SIG-M5 (cell line): ENCODE measurements at places on chromosomes 13 and 19.

DNA sequence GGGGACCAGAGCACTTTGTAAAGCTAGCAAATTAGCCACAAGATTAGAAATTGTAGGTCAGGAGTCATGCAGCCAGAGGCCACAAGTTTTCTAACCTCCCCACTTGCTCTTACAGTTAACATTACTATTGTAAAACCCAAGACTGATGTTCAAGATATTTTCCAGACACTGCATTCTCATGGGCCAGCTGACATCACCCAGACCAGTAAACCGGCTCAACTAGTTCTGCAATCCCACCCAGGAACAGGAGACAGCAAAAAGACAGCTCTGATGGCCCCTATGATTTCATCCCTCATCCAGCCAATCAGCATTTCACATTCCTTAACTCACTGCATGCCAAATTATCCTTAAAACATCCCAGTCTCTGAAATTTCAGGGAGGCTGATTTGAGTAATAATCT lies 178.5 kb downstream of the PRR20E start:
- no peak for DNase-seq

DNA sequence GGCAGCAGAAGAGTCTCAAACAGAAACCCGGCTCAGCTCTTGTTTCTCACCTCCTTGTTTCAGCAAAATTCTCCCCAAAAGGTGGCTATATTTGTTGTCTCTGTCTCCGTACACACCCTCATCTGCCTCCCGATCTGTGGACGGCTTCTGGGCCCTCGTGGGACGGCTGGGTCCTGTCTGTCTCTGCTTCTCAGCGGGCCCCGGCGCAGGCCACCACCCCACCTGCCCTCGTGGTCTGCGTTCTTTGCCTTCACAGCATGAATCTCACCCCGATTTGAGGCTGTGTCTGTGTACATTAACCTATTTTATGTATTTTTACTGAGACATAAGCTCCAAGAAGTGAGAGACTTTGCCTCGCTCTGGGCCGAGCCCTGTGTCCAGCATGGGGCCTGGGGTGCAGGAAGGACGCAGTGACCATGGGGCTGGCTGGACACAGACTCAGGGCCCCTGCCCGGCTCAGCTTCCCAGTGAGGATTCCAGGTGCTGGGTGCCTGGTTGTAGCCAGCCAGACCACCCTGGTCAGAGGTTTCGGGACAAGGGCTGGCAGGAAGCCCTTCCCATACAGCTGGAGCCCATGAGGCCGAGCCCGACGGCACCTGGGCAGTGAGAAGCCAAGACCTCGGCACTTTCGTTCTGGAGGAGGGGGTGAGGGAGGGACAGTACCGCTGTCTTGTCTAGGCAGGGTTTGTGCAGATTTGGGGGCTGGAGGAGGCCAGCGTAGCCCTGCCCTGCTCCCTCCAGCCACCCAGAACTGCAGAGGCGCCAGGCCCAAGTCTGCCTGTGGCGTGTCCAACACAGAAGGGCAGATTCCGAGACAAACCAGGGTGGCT lies 78.5 kb upstream of the MCF2L start:
- no peak for DNase-seq

DNA sequence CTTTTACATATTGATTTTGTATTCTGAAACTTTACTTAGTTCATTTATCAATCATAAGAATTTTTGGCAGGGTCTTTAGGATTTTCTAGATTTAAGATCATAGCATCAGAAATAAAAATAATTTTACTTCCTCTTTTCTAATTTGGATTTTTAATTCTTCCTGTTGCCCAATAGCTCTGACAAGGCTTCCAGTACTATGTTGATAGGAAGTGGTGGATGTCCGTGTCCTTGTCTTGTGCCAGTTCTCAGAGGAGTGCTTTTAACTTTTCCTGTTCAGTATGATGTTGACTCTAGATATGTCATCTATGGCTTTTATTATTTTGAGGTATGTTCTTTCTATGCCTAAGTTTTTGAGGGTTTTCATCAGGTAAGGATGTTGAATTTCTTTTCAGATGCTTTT lies 7.7 kb upstream of the KIR2DL4 start:
- DNase-seq: peak; percentile 19

- DNase-seq: no peak
These were observed 388.1 kb downstream of the KCNRG start for GRCh38 chr13:50403311-50403710.

GRCh38 chr19:13149628-13150186 lies 468 bp downstream of the STX10 start:
- no peak for DNase-seq

DNA sequence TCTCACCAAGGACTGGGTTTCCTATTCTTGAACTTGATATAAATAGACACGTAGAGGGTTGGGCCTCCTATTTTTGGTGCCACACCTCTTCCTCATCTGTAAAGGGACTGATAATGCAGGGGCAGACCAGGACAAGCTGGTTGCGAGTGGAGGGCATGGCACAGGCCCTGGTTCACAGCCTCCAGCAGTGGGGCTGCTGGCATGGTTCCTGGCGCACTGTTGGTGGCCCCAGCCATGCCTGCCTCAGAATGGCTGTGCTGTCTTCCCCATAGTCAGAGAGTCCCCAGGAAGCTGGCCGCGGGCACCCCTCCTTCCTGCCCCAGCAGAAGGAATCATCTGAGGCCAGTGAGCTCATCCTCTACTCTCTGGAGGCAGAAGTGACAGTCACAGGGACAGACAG lies 10.5 kb upstream of the OVOL3 start:
- DNase-seq: no peak

DNA sequence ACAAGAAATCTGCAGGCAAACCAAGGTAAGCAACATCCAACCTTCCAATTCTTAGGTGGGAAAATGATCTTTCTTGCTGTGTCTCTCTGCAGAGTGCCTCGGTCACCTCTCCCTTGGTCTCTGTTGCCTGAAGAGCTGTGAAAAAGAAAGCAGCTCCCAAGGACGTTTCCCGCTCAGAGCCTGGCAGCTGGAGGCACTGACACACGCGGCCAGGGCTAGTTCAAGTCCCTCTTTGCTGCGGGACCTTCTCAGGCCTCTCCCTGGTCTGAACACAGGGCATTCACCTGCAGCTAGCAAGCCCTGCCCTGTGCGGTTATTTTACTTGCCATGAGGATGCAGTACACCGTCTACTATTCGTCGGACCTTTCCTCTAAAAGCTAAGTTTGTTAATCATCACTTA lies 3.8 kb downstream of the MED26 start:
- DNase-seq: no peak

DNA sequence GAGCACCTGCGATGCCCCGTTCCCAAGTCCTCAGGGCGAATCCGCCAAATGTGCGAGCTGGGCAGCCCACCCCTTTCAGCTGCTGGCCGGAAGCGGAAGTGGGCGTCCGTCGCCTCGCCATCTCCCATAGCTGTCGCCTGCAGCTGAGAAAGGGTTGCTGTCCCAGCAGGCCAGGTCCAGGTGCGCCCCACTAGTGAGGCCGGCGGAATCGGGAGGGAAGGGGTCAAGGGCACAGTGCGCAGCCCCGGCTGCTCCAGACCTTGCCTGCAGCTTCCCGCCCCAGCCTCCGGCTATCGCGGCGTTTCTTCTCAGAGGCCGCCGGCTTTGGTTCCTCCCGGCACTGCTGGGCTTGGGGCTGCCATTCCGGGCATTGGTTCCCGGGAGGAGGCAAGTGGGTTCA lies at the start of gene ZNF177:
TSS of gene ZNF177 (plus strand) at position 109 of the 400 bp plus-strand sequence. CDS start 15,299 bp downstream, outside the sequence.
- DNase-seq: no peak

DNA sequence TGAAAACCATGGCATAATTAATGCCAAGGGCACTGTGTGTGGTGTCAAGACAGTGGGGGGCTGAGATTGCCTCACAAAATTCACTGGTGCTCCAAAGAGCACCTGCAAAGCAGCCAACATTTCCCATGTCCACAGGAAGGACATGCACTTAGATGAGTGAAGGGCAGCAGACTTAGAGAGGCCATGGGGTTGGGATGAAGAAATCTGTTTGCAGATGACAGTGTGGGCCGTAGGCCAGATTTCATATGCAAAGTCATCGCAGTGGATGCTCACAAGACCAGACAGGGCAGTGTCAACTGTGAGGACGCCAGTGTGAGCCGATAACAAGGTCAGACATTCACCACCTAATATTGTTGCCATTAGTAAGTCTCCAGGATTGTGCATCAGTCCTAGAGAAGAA lies 773.4 kb downstream of the EFNB2 start:
- no peak for DNase-seq

- no peak for DNase-seq
These were observed 19.8 kb downstream of the UGGT2 start for GRCh38 chr13:96033220-96034015.

- no peak for DNase-seq
These were observed 52.0 kb downstream of the STARD13 start for GRCh38 chr13:33233547-33233946.

- DNase-seq: no peak
These were observed 257.0 kb downstream of the ENOX1 start for GRCh38 chr13:43529796-43530195.

GRCh38 chr13:46541210-46541609 lies 11.8 kb upstream of the LRCH1 start:
- DNase-seq: no peak

DNA sequence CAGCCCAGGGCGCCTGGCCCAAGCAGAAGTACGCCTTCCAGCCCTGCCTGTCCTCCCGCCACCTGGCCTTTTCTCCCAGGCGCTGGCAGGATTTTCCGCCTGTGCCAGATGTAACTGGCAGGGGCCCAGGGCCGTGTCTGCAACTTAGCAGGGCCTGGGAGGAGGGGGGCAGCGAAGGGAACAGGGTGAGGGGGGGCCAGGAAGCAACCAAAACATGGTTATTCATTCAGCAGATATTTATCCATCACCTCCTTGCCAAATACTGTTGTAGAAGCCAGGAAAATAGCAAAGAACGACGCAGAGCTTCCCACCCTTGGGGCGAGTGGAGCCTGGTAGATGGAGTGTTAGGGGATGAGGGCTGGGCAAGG lies 5.6 kb downstream of the TLE6 start:
- no peak for DNase-seq

DNA sequence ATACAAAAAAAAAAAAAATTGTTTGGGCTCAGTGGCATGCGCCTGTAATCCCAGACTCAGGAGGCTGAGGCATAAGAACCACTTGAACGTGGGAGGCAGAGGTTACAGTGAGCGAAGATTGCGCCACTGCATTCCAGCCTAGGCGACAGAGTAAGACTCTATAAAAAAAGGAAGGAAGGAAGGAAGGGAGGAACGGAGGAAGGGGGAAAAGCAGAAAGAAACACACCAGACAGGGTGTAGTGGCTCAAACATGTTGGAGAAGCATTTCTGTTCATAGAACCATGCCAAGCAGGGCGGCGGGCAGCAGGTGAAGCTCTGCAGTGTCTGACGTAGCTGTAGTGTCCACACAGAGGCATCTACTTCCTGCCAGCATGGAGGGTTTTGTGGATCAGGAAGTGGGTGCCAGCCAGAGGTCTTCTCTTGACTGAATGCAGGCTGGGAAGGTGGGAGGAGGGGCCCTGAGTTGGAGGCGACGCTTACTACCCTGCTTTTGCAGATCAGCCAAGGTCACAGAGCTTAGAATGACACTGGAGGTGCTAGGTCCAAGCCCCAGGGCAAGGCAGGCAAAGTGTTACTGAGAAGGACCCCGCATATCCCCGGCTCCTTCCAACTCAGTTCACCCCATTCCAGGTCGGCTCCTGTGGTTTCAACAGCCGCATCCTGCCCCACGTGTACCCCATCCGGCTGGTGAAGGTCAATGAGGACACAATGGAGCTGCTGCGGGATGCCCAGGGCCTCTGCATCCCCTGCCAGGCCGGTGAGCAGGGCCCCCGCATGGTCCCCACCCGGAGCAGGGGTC lies 11.6 kb upstream of the PGLS start:
- DNase-seq: peak; percentile 21

- no peak for DNase-seq
These were observed 84.4 kb downstream of the FAM216B start for GRCh38 chr13:42865768-42866102.

- no peak for DNase-seq
These were observed 680.1 kb downstream of the DIAPH3 start for GRCh38 chr13:59483501-59484145.

- no peak for DNase-seq
These were observed 243.5 kb downstream of the ITGBL1 start for GRCh38 chr13:101695870-101696516.

- DNase-seq: no peak
These were observed 352.5 kb upstream of the ATXN8OS start for GRCh38 chr13:69755101-69755500.

DNA sequence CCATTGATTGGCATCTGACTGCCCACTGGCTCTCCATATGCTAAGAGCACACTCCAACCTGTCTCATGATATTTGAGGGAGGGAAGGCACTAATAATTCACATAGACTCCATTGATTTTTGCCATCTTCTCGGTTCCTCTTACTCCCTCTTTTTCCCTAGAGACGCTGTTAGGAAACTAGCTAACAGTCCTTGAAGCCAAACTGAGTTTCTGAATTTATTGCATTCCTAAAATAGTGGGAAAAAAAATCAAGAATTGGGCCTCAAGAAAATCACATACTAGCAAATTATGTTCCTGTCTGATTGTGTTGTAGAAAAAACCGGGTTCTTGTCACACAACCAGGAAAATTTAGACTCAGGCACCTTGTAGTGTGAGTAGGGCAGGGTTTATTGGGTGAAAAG lies 86.4 kb upstream of the SLC7A1 start:
- DNase-seq: no peak

- DNase-seq: no peak
These were observed 80.2 kb downstream of the SHISA2 start for GRCh38 chr13:25971459-25972145.

- no peak for DNase-seq
These were observed 62.3 kb downstream of the KCNC3 start for GRCh38 chr19:50266896-50267295.

- DNase-seq: no peak
These were observed 139.8 kb upstream of the SOX1 start for GRCh38 chr13:111927181-111927540.

GRCh38 chr19:13151605-13152355 lies 1.6 kb downstream of the IER2 start:
- DNase-seq: peak; percentile 89

- DNase-seq: no peak
These were observed 36.7 kb downstream of the INTS6 start for GRCh38 chr13:51416107-51416506.
